ENCODE measurements at places on chromosomes 3 and 15.

- no peak for DNase-seq
Observed at GRCh38 chr15:67832897-67833709, 6.7 kb downstream of the RNU6-1 start.

GRCh38 chr3:126287536-126288241, 69.5 kb downstream of the KLF15 start:
- DNase-seq, result no peak

- DNase-seq, result no peak
Observed at GRCh38 chr3:160695915-160696327, 19.0 kb downstream of the ARL14 start.

DNA sequence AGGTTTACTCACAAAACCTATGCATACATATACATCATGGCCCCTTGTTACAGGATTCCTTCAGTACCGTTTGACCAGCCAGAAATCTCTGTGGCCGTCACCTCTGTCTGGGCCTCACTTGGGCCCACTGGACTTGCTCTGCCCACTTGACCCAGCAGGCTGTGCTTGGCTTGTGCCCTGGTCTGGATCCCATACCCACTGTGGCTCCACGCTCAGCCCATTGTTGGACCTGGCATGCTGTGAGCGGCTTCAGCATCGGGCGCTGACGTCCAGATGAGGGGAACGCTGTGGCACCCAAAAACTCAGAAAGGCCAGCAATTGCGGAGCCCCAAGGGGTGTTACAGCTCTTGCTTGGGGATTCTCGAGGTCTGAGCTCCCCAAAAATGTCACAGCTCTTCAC, 733.6 kb downstream of the PLOD2 start:
- no peak for DNase-seq

- no peak for DNase-seq
Observed at GRCh38 chr3:50642382-50642781, 25.4 kb downstream of the MAPKAPK3 start.

DNA sequence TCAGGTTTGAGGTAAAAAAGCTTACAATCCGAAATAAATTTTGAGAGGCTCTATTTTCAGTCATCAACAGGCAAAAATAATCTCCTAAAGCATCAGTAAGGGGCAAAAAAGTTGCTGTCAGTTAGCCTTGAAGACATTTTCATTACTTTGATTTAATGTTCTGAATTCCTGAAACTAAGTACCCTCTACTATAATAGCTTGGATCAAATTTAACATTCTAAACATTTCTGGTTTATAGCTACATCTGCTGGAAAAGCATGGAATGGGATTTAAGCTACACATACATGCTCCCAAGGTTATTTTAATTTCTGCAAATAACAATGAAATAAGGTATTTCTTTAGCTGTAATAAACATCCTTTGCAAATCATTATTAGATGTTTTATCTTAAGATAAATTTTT, 245.4 kb downstream of the ULK4 start:
- DNase-seq, result no peak

- no peak for DNase-seq
Observed at GRCh38 chr15:33768670-33769190, 199.6 kb upstream of the CHRM5 start.

DNA sequence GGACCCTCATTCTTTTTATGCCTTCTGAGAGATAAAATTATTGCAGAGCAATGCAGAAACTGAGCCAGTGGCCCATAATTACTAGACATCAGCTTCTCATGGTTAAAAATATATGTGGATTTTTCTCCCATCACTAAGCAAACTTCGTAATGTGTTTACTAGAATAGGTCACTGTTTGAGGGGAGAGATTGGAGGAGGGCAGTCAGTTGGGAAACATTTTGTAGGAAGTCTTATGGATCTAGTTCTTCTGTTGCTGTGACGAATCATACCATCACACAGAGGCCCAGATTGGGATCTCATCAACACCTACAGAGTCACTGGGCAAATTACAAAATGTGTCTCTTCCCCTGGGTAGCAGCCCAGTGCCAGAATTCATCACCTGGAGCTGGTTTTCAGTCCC, 81.4 kb downstream of the PDE8A start:
- DNase-seq, result no peak

DNA sequence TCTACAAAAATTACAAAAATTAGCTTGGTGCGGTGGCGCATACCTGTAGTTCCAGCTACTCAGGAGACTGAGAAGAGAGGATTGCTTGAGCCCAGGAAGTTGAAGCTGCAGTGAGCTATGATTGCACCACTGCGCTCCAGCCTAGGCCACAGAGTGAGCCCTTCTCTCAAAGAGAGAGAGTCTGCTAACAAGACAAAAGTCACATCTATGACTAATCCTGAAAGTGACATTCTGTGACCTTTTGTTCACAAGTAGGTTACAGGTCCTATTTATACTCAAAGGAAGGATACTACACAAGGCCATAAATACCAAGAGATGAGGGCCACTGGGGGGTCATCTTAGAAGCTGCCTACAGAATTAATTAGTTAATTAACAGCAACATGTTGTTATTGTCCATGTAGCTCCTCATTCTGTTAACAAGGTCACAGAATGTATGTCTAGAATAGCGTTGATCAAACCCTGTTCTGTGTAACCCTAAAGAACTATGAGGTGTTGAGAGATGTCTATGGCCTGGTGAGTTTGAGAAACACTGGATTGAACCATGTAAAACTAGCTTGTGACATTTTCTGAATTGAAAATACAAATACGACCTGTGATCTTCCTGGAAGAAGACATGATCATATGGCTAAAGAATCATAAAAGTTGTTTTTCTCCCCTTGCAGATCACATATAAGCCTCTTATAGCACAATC, 97.0 kb downstream of the SAMMSON start:
- DNase-seq, result no peak

- peak; percentile 65 for DNase-seq
Observed at GRCh38 chr3:42067326-42067725, 23.8 kb upstream of the TRAK1 start.

DNA sequence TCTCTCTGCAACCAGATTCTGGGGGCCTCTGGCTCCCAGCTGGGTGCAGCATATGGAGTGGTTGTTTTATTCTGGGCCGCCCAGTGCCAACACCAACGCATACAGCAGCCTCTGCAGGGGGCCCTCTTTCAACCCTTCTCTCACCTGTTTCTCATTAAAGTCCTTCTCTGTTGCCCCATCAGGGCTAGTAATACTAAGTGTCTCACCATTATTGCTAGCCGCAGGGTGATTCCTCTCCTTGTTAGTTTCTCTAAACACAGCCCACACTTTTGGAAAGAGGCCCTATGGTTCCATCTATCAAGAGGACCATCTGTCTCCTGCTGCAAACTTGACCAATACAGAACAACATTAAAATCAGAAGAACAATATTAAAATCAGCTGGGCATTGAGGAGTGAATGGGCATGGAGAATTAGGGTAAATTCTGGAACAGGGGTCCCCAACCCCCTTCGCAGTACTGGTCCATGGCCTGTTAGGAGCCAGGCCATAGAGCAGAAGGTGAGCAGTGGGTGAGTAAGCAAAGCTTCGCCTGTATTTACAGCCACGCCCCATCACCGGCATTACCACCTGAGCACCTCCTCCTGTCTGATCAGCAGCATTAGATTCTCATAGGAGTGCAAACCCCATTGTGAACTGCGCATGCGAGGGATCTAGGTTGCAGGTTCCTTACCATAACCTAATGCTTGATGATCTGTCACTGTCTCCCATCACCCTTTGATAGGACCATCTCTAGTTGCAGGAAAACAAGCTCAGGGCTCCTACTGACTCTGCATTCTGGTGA, 36.5 kb downstream of the ALS2CL start:
- no peak for DNase-seq

- DNase-seq, result no peak
Observed at GRCh38 chr3:38528457-38528856, 32.3 kb downstream of the EXOG start.

- no peak for DNase-seq
Observed at GRCh38 chr15:84883466-84883865, 996 bp upstream of the SLC28A1 start.

GRCh38 chr3:172024679-172025078, 14.7 kb upstream of the FNDC3B start:
- DNase-seq, result no peak

- no peak for DNase-seq
Observed at GRCh38 chr15:73368301-73369136, at the start of gene HCN4. Gene HCN4 (minus strand): TSS chr15:73368958. CDS start chr15:73368270, 688 bp downstream.

GRCh38 chr15:26374806-26375205, 398.1 kb downstream of the GABRB3 start:
- DNase-seq, result no peak

DNA sequence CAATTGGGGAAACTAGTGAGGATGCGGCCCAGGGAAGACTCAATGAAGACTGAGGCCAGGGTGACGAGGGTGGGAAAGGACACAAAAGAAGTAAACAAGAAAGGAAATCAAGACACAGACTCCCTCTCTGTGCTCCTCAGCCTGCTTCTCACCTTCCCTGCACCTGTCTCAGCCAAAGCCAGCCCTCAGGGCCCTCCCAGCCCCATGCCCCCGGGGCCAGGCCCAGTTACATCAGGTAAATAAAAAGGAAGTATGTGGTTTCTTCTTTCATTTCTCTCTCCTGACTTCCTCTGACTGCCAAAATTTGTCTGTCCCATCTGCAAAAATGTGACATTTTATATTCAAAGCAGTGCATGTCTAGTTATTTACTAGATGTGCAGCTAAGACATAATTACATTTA, 328.0 kb downstream of the UACA start:
- no peak for DNase-seq

DNA sequence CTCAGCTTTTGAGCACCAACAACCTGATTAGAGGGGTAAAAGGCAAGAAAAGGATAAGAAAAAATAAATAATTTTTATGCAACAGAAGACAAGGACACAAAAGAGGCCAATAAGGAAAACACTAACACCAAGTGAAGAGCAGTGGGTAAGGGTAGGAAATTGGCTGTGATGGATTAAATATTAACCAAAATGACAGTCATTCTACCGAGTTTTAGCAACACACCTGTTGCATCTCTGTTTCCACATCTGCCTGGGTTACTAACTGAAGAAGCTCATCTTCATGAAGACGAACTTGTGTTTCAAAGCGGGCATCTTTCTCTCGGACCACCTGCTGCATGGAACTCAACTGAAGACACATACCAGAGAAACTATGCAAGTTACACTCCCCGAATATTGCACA, 30.1 kb downstream of the GOLGB1 start:
- DNase-seq, result no peak

DNA sequence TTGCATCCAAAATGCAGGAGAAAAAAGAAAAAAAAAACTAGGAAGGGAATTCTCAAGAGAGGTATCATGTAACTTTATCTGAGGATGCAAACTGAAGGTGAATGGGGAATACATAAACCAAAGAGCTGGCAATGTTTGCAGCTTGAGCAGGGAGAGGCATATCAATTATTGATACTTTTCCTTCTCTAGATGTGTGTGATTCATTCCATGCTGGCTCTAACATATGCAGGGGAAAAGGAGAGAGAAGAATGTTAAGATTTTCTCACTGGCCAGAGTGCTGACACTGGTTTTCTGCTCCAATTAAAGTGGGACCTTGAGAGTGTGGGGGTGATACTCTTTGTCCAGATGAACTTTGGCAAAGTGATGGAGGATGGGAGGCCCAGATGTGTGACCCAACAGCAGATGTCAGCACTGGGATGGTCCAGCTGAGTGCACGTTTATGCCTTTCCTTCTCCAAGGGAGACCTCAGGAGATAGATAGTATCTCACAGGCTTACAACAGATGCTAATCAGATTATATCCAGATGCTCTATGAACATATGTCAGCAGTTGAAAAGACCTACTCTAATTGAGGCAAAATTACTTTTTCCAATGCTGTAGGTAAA, 50.0 kb upstream of the PSMD6 start:
- no peak for DNase-seq

GRCh38 chr15:55255714-55256113, 33.9 kb downstream of the RAB27A start:
- DNase-seq, result peak; percentile 20

DNA sequence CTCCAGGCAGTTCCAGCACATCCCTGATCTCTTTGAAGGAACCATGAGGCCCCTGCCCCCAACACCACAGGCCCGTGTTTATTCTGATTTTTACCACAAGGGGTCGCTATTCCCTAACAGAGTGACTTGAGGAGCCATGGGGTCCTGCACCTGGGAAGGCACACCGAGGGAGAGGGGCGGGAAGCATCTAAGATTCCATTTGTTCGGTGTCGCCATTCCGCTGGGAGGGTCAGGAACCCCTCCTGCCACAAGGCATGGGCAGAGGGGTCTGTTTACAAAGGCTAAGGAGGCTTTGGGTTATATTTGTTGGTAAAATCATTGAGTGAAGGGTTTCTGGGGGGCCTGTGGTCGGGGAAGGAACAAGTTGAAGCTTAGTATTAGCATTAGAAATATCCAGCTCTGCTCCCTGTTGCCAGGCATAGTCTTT, 77.1 kb downstream of the WDR76 start:
- DNase-seq, result peak; percentile 83

DNA sequence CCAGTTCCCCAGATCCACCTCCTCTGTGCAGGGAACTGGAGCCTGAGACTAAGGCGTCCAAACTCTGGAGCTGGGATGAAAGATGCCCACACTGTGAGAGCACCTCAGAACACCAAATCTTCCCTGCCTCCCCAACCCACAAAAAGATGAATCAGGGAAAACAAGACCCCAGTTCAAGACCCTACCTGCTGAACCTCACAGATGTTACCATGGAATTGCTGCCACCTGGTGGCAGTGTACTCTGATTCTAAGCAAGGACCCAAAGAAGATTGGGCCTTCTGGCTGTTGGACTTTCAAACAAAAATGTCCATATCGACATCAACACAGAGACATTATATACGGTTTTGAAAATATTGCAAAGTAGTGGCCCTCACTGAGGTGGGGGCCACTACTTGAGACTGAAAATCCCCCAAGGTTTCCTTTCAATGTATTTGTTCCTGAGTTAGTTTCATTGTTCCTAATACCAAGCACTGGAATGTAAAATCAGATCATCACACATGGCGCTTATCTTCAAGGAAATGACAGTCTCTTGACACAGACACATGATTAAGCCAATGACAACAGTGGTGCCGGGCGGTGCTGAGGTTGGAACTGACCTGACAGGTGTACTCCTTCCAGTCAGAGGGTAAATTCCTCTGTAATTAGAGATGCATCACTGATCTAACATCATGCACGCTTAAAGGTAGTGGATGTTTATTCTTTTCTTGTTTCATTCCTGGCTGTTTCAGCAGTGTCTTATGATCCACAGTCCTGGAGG, 67.6 kb downstream of the SLC6A11 start:
- peak; percentile 50 for DNase-seq

DNA sequence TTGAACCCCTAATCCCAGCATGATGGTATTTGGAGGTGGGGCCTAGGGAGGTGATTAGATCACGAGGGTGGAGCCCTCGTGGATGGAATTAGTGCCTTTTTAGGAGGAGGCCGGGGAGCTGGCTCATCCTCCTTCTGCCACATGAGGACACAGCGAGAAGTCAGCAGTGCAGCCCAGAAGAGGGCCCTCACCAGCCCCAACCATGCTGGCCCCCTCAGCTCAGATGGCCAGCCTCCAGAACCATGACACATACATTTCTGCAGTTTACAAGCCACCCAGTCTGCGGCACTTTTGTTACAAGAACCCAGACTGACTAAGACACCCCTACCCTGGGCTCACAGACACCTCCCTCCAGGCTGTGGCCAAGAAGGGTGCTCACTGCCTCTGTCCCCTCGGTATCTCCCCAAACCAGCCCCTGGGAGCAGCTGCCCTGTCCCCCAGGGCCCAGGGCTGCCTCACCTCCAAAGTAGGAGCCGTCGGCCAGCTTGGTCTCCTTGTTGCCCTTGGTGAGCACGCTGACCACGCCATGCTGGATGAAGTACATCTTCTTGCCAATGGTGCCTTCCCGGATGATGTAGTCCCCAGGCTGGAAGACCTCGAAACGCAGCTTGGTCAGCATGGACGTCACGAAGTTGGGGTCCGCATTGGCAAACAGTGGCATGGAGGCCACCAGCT, 44.1 kb downstream of the HCN4 start:
- DNase-seq, result no peak

- DNase-seq, result no peak
Observed at GRCh38 chr3:81442758-81443456, 318.5 kb downstream of the GBE1 start.
